ENCODE measurements at places on chromosomes 11 and 22. TPM values are rescaled to one million over a fixed set of nuclear protein-coding genes. Genes with fewer than 3 reads are reported as not detected.

The TMPRSS4 gene
- not detected for total RNA-seq

The KDM2A gene
- 61.9 TPM for total RNA-seq

The MS4A14 gene
- total RNA-seq = not detected

The CHADL gene
- 0.84 TPM for total RNA-seq

The MPZL2 gene
- total RNA-seq = 4.1 TPM

DNA sequence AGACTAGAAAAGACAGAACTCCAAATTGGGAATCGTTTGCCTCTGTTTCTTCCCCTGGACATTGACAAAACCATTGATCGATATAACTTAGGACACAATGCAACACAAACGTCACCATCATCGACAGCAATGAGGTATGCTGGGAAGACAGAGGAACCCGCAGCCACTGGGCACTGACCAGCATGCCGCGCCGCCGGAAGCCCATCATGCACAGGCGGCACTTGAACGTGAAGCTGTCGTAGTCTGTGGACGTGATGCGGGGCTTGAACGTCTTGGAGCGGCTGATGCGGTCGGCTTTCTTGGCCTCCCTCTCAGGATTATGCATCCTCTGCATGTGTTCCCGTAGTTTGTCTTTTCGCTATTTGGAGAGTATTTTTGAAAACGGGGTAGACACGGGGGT is 23.0 kb upstream of the NFRKB start:
- H3K4me1 ChIP-seq = no peaks in the 10 kb centered on the region
- no peak overlapping the region for H3K4me3 ChIP-seq
- H3K27ac ChIP-seq = no peak overlapping the region
- DNase-seq = no peak

- no peaks in the 10 kb centered on the region for H3K36me3 ChIP-seq
- H3K4me1 ChIP-seq = no peaks in the 10 kb centered on the region
- no peak overlapping the region for H3K4me3 ChIP-seq
- peaks cover 9% of the 10 kb centered on the region for H3K27me3 ChIP-seq
- no peak overlapping the region for H3K27ac ChIP-seq
These were observed 15.4 kb upstream of the POU2AF2 start for GRCh38 chr11:111230122-111230465.

DNA sequence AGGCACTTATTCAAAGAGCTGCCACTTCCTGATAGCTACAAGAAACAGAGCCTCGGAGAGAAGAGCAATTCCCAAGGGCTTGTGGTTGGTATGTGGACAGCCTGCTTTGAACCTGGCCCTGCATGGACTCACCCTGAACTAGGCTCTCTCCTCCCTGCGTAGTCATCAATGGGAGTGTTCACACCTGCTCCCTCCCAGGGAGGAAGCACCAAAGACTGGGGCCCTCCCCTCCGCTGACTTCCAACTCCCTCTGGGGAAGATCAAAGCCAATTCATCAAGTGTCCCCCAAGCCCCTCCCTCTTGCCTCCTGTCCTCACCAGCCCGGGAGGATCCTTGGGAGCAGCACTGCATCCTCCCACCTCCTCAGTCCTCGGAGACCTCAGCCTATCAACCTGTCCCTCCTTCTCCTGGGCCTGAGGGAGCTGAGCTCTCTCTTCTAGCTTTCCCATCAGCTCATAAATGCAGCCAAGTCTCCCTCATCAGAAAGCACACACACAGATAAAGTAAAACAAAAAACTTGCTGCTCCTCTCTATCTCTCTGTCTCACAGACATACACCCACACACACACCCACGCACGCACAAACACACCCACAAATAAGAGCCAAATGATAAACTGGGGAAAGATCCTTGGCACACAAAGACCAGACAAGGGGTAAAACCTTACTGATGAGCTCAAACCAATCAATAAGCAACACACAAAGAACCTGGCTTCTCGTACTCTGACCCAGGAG is 3.3 kb downstream of the A4GALT start:
- H3K4me3 ChIP-seq = no peak overlapping the region
- H3K27ac ChIP-seq = no peak overlapping the region
- H3K27me3 ChIP-seq = peaks cover 39% of the 10 kb centered on the region
- H3K36me3 ChIP-seq = no peaks in the 10 kb centered on the region
- H3K4me1 ChIP-seq = no peaks in the 10 kb centered on the region

DNA sequence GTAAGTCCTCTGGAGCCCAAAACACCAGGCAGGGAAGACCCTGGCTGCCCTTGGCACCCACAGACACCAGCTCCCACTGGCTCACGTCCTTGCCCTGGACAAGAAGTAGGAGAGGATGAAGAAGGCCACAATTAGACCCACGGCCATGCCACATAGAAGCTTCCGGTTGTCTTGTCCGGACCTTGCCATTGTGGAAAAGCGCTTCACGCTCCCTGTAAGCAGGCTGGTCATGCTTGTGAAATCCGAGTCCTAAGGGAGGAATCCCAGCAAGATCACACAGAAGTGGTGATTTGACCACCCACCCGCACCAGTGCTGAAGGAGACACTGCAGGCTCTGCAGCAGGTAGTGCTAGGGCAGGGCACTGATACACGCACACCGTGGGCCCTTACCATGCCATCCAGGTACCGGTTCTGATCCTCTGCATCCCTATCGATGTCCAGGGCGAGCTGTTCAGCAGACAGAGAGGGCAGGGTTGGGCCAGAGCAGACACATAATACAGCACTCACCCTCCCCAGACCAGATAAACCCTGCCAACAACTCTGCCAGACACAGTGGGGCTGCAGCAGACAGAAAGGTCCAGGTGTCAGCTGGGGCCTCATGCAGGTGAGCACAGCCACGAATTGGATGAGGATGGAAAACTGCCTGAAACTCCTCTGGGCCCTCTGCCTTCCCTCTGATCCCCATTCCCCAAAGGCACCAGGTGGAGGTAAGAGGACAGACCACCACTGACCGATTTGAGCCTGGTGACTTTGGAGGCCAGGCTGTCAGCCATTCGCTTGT is 1.8 kb downstream of the BET1L start:
- DNase-seq = peak; percentile 29
- no peak overlapping the region for H3K27ac ChIP-seq
- H3K4me1 ChIP-seq = peaks cover 41% of the 10 kb centered on the region
- peaks cover 38% of the 10 kb centered on the region for H3K36me3 ChIP-seq

DNA sequence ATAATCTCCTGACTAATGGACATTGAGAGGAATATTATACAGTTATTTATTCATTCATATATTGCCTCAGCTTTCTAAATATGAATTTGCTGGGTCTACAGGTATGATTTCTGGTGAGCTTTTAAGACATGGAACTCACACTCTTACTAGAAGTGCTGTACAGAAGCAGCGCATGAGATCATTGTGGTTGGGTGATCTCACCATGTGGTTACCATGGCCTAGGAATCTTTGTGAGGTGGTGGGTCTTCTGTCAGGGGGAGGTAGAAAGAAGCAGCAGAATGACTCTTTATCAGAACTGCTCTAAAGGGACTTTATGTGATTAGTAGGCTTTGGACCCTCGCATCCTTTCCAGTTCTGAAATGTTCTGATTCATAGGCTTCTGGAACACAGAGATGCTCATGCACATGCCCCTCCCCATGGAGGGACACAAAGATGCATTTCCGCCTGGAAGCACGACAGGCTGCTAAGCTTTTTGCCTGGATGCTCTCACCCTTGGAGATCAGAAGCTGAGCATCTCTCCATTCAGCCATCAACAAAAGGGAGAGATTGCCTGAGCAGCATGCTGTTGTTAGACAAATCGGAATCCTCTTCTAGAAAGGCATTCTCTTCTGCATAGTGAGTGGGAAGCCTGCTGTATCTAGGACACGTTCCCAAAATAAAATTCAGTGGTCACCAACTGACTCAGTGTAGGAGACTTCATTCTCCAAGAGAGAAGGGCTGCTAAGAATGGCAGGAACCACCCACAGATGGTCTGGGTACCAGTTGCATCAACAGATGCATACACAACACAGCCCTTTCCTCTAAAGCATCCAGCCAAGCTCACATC is 51.3 kb downstream of the KIRREL3 start:
- H3K4me3 ChIP-seq = no peak overlapping the region
- H3K27me3 ChIP-seq = no peaks in the 10 kb centered on the region
- H3K27ac ChIP-seq = no peak overlapping the region
- H3K36me3 ChIP-seq = no peaks in the 10 kb centered on the region
- no peak for DNase-seq

DNA sequence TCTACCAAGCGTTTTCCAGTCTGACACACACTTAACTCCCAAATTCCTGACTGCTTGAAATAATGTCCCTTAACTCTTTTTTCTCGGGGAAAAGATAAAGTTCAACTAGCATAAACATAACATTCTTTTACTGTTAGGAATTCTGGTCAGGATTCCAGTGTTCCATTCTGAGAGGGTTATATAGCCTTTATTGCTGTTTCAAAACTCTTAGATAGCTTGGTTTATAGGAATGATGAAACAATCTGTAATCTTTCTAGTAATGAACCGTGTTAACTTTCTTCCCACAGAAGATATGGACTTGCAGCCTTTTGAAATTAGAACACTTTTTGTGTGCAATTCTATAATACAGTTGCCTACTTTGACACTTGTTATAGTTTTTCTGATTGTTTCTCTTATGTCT is 8.6 kb downstream of the REXO2 start:
- H3K27ac ChIP-seq = no peak overlapping the region
- no peak overlapping the region for H3K4me3 ChIP-seq
- no peaks in the 10 kb centered on the region for H3K27me3 ChIP-seq

DNA sequence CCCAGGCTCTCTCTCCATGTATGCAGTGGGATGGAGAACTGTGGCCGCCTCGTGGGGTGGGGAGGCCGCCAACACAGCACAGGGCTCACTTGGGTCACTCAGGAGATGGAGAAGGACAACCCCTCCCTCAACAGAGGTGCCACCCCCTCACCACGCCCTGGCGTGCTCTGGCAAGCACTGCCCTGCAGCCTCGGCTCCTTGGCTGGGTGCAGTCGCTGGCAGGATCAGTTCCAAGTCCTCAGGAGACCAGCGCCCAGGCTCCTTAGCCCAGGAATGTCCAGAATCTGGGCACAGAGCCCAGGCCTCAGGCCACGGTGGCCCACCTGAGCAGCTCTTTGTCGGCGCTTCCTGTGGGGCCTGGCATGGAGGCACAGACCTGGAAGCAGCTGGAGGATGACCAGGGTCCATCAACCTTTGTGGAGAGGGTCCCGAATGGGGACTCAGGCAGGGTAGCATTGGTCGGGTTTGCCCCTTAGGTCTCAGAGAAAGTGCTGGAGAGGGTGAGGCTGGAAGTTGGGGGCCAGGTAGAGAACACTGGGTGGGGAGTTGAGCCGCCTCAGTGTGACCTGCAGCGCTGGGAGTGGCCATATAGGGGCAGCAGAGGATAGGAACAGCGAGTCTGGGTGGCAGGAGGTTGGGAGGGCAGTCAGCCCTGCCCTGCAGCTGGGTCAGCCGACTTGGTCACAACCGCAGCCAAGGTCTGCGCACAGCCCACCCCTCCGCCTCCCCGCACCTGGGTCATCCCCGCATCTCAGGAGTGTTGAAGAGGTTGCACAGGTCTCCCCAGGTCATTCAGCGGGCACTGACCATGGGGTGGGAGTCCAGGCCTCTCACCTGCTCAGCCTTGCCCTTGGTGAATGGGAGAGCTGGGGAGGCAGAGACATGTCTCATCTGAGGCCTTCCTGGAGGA is 8.2 kb downstream of the SUSD2 start:
- no peak overlapping the region for H3K27ac ChIP-seq
- no peaks in the 10 kb centered on the region for H3K4me1 ChIP-seq
- H3K27me3 ChIP-seq = no peaks in the 10 kb centered on the region
- H3K36me3 ChIP-seq = no peaks in the 10 kb centered on the region

GRCh38 chr11:7098235-7098832 is 9.5 kb downstream of the RBMXL2 start:
- H3K4me3 ChIP-seq = no peak overlapping the region
- H3K36me3 ChIP-seq = no peaks in the 10 kb centered on the region
- no peaks in the 10 kb centered on the region for H3K4me1 ChIP-seq
- no peak overlapping the region for H3K27ac ChIP-seq
